SW 1271 (cell line): ENCODE measurements at places on chromosomes 7 and 10.

GRCh38 chr10:112045938-112046337, 137.6 kb downstream of the GPAM start:
- DNase-seq: no peak

GRCh38 chr10:97726636-97727178, 10.2 kb upstream of the ZFYVE27 start:
- no peak for DNase-seq

DNA sequence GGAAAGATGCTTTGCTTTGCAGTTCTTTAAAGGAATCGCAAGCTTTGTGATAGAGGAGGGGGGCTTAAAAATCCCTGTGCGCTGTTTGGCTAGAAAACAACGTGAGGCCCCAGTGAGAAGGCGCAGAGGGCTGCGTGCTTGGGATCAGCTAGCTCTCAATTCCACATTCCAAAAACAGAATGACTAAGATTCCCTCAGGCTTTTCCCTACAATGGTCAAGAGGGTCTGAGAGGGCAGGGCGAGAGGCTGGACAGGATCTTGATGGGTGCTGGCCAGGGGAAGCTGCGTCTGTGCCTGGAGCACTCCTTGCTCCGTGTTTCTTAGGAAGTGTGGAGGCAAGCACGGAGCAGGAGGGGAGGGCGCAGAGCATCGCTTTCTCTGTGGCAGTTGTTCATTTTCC, 72.1 kb upstream of the INHBA start:
- no peak for DNase-seq

GRCh38 chr10:43781480-43782361, 133.0 kb upstream of the ZNF32 start:
- no peak for DNase-seq

DNA sequence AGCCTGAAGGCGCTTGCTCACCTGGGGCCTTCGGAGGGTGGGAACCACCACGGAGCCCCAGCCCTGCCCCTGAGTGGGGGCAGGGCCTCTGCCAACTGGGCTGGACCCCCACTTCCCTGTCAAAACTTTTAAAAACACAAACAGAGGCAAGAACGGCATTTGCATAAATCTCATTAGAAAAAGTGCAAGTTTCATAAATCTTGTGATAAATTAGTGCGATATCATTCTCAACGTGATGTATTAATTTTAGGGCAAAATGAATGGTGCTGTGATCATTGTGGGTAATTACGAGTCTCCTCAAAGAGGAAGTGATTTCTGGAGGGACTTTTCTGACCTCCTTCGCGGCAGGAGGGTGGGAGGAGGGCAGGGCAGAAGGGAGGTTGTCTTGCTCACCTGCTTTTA, 98.3 kb downstream of the CDH23 start:
- no peak for DNase-seq

GRCh38 chr7:51471210-51471980, 154.8 kb upstream of the COBL start:
- no peak for DNase-seq

GRCh38 chr10:130763071-130763470, 548.5 kb downstream of the TCERG1L start:
- no peak for DNase-seq

- no peak for DNase-seq
These were observed 236.5 kb upstream of the KAT6B start for GRCh38 chr10:74589851-74590250.

DNA sequence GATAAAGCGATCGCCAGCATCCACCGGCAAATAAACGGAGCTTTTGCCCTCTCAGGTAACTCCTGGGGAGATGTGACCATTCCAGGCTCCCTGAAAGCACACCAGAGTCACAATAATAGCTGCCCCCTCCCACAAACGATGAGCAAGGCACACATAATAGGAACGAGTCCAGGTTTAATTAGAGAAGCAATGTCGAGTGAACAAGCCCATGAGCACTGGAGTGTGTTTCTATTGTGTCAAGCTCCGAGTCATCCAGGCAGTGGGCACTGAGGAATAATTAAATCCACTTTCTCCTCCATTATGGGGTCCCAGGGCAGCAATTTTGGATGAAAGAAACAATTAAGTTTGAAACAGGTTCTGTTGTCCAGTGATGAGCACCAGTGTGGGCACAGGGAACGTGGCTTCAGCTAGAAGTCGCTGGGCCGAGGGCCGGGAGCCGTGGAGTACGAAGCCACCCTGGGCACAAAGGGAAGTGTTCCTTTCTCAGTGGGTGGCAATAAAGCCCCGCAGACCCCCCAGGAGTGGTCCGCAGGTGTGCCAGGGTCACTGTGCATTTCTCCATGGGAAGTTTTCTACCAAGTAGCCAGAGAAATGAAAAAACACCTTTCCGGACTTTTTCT, 12.0 kb downstream of the PNLIPRP2 start:
- DNase-seq: no peak

DNA sequence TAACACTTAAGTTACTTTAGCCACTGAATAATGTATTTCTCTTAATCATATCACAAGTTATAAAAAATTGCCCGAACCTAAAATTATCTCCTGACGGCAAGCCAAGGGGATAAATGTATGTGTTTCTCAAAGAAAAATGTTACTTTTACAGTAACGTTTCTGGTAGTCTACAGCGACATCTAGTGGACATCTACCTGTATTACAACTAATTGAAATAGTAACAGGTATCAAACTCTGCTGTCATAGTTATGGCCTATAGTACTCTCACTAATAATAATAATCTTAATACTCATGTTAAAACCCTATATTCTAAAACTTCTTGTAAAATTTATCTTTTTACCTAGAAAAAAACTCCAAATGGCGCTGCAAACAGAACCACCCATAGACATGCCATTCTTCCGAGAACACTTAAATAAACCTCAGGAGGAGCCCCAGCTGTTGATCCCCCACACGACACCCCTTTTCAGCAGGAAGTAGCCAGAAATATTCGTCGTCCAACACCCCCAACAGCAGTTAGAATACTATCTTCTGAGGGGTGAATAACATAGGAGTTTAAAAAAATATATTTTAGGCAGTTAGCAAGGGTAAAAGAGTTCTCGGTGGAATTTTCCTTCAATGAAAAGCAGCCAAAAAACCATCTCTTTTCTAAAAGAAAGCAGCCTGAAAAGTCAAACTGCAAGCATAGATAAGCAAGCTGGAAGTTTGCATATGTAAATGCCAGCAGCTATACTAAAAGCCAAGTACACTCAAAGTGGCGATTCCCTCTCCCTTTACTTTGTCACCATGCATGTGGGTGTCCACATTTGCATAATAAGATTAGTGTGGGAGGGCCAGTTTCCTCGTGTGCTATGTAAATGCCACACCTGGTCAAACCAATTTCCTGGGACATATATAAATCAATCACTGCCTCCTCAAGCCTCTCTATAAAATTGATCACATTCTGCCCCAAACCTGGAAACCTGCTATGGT, 40.5 kb upstream of the ZNF107 start:
- DNase-seq: no peak

DNA sequence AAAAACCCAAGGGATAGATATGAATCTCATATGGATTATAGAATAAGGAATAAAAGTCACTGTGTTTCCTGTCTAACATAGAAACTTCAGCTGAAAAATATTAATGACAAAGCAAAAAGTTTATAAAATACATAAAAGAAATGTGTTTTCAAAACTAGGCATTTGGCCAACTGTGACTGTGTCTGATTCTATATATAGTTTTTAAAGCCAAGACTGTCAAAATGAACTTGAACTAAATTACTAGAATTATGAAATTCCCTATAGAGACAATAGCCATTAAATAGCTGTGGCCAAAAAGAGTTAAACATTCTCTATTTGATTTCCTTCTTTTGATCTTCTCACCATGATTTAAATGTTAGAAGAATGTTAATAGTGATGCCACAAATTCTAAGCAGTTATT, 311.2 kb upstream of the SEMA3D start:
- DNase-seq: no peak

DNA sequence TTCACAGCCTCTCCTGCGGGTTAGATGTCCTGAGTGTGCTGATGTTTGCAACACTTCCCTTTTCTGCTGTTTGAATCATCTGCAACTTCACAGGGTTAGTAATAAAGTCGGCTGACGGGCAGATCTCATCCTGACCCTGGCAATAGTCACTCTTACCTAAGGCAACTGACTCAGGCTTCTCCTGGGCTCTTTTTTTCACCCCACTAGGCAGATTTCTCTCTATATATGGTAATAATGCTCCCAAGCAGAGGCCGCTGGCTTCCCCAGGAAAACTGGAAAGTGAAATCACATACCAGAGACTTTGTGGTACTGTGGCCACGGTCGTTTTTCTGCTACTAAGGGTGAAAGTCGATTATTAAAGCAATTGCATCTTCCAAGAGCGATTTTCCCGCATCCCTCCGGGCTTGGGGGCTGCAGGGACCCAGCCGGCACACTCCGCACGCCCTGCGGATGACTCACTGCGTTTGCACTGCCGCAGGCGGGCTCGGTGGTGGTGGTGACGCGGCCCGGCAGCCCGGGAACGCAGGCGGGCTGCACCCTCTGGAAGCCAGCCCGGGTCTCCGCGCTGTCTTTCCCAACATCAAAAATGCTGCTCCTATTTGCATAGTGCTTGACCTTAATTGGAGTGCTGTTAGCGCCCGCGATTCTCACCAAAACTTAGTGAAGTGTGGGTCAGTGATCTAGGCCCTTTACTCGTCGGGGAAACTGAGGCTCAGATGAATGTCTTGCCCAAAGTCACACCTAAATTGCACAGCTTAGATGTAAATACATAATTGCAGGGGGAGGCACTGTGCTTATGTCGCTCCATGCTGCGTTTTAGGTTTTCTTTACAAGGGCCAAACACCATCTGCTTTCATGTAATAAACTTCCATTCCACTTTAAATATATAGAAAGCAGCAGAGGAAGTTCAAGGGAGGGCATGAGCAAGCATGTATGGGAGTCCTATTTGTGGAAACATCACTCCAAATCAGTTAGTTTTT, 47.6 kb upstream of the ITGB1 start:
- peak; percentile 84 for DNase-seq

DNA sequence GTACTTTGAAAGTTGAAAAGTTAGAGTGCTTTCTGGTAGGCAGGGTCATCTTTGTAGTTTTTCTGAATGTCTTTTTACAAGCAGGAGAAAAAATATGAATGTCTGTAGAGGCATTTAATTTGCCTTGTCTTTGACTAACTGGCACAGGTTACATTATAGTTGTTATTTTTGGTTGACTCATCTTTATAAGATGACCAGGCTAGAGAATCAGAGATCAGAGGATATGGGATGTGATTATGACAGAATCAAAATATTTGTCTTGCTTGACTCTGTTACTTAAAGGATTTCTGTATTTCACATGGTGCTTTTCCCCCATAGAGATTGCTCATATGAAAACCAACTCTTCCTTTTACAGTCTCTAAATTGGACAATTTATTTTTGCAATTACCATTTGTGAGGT, 2.4 kb downstream of the ZMYND11 start:
- DNase-seq: no peak

DNA sequence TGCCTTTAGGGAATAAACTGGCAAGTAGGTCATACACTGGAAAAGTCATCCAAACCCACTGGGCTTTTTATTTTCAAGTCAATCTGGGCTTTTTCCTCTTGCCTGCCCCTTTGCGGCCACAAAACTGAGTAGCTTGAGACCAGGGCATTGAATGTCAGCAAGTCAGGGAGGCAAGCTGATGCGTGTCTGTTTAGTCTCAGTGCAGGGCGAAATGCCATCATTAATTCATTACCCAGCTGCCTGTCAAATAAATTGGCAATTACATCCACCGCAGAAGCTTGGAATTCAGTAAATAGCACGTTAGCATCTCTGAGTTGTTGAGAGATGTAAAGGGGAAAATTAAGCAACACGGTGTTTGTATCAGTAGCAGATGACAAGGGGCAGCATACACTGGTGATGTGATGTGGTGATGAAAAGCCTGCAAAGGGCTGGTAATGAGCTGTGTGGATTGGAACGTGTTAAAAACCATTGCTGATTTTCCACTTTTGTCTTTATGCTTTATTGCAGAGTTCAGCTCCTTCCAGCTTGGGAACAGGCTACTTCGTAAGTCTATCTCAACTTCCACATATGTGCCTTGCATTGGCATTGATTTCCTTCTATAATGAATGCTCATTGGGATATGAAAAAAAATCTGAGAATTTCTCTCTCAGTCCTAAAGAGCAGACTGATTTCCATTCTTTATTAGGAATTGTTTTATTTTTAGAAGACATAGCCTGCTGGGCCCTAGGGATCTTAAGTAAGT, 535.9 kb downstream of the AUTS2 start:
- no peak for DNase-seq

- DNase-seq: no peak
These were observed 415.0 kb downstream of the SFMBT2 start for GRCh38 chr10:6995831-6996230.

DNA sequence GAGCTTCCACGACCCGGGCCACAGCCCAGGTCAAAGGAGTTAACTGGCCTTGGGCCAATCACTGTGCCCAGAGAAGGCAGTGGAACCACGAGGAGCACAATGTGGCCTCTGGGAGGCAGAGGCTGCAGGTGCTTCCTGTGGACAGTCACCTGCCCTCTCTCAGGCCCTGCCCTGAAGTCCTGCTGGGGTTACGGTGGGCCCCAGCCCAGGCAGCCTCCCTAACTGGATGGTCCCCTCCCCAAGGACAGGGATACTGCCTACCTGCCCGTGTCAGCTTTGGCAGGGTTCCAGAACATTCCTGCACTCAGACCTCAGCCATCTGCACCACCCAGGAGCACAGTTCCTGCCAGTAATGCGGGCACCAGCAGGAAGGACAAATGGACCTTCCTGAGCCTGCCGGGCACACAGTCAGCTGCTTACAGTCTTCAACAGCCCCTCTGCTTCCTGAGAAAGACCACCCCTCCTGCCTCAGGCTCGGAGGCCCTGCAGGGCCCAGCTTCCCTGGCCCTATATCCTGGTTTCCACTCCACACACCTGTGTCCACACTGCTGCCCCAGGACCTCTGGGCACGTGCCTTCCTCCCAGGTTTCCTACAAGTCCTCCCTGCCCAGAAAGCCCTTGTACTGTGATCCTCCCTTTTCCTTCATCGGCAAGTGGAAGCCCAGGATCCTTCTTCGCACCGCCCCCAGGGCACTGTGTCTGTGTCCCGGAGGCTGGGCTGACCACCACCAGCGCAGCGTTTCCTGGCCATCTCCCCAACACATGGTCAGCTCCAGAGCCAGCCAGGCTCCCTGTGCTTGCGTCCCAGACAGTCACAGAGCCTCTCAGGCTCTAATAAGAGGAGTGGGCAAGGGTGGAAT, 23.3 kb downstream of the WDR86 start:
- no peak for DNase-seq

- DNase-seq: no peak
These were observed 24.0 kb upstream of the HSPA12A start for GRCh38 chr10:116766241-116766827.
